ENCODE measurements at places on chromosomes 13 and 19.

DNA sequence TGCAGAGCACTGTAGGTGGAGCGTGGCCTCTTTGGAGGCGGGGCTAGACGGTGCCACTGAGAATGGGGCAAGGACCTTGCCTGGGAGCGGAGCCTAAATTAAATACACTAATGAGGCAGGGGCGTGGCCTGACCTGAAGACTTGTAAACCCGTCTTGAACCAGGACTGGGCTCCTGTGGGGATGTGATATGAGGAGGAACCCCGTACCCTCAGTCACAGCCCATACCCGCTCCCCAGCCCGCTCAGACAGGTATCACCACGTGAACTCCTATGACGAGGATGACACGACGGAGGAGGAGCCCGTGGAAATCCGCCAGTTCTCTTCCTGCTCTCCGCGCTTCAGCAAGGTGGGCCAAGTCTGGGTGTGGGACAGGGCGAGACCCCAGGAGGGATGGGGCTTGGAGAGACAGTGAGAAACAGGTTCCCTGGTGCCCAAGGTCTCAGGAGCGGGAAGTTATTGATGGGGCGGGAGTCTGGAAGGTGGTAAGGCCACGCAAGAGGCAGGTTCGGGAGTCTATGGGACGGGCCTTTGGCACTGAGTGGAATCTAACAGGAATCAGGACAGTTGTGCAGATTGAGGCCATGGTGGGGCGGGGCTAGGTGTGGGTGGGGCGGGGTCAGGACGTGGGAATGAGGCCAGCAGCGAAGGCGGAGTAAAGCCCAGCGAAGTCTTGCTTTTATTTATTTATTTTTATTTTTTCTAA lies 14.7 kb downstream of the DNASE2 start:
- no peak for DNase-seq

DNA sequence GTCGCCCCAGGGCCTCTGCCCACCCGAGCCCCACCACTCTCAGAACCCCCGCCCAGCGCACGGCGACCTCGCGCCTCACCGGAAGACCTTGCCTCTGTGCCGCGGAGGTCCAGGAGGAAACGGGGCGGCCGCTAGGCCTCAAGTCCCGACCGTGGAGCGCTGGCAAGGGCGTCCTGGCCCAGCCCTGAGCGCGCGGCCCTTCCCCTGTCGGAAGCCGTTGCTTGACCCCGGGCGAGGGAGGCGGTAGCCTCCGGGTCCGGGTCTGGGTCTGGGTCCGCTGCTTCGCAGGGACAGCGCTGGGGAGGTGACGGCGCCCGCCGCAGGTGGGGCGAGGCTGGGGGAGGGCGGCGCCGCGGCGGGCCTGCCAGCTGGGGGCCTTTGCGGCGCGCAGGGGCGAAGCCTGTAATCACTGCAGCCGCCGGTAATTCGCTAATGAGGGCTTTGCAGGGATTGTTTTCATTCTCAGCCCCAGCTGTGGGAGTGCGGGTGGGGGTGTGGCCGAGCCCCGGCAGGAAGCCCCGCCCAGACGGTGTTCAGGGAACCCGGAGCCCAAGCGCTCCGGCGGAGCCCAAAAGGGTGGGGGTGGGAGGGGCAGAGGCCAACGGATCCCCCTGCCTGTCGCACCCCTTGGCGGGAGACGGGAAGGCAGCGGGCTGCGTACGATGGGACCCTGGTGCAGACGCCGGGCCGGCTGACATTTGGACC lies 8.6 kb downstream of the C19orf25 start:
- no peak for DNase-seq

DNA sequence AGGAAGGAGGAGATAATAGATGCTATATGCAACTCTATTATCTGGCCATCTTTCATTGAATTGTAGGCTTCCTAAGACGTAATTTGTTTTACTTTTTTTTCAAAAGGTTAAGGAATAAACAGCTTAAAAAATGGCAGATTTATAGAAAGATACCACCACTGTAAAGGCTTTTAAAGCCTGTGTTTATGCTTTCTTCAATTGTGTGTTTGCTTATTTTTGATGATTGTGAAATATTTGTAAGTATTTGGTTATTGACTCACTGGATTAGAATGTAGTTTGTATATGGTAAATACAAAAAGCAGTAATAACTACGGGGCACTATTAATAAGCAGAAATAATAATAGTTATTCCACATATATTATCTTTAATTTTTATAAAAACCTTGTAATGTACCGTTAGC lies 437.9 kb downstream of the KLF5 start:
- no peak for DNase-seq

- DNase-seq: no peak
Measured at GRCh38 chr13:79547211-79548195, 66.5 kb downstream of the NDFIP2 start.

DNA sequence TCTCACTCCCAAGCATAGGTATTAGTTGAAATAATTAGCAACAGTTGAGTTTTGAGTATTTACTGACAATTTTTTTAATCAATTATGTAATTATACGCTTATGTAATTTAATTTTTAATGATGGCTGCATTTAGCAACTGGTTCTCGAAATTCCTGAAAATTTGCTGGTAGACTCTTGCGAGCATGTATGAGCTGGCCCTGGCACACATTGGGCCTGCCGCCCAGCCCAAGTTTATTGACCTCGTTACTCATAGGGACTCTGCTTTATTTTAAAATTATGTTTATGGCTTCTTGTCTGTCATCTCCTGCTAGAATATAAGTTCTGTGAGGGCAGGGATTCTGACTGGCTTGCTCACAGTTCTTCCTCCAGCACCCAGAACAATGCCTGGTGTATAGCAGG lies 6.7 kb downstream of the KLK14 start:
- DNase-seq: no peak

- no peak for DNase-seq
Measured at GRCh38 chr19:57002710-57003109, 117.1 kb upstream of the USP29 start.

DNA sequence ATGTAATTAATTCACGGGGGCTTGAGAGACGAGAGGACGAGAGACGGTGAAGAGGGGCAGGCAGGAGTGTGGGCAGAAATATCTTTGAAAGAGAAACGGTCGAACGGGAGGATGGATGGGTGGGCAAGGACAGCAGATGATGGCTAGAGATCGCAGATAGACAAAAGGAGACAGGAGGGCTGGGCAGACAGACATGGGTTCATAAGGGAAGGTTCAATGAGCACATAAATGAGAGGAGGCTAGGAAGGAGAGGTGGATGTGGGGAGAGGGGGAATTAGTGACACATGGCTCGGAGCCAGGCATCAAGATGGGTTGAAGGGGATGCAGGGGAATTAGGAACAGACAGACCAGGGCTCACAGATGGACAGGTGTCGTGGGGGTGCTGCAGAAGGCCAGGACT lies 1.1 kb downstream of the SYT3 start:
- DNase-seq: no peak

DNA sequence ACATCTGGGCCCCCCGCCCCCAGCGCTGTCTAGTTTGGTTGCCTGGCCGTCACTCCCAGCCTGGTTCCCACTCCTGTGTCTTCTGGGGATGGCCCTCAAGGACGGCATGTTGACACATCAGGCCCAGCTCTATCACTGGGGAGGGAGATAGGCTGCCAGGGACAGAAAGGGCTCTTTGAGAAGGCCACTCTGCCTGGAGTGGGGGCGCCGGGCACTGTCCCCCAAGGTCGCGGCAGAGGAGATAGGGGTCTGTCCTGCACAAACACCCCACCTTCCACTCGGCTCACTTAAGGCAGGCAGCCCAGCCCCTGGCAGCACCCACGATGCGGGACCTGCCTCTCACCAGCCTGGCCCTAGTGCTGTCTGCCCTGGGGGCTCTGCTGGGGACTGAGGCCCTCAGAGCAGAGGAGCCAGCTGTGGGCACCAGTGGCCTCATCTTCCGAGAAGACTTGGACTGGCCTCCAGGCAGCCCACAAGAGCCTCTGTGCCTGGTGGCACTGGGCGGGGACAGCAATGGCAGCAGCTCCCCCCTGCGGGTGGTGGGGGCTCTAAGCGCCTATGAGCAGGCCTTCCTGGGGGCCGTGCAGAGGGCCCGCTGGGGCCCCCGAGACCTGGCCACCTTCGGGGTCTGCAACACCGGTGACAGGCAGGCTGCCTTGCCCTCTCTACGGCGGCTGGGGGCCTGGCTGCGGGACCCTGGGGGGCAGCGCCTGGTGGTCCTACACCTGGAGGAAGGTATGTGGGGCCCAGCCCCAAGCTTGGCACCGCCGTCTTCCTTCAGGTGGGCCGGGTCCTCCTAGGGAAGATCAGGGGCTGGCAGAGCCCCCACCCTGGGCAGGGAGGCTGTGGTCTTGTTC lies at the start of gene AMH:
TSS of gene AMH (plus strand) at position 314 of the 857 bp plus-strand sequence. CDS start at position 324, 10 bp downstream.
- DNase-seq: no peak

DNA sequence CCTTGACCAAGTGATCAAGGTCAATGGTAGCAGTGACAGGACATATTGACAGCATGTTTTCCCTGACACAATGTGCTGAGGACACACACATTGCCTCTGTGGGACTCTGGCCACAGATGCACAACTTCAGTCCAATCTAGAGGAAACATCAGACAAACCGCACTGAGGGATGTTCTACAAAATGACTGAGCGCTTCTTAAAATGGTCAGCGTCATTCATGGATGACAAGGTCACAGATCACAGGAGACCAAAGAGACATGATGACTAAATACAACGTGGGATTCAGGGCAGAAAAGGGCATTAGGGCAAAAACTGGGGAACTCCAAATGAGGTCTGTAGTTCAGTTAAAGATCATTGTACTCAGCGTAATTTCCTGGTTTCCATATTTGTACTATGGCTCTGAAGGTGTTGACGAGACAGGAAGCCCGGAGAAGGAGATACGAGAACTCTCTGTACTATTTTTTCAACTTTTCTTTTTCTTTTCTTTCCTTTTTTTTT lies 20.6 kb downstream of the PBX4 start:
- DNase-seq: no peak

GRCh38 chr13:43284162-43284561 lies 260.8 kb downstream of the DNAJC15 start:
- DNase-seq: no peak

- no peak for DNase-seq
Measured at GRCh38 chr19:58261968-58262921, 16.5 kb upstream of the ZNF8 start.

DNA sequence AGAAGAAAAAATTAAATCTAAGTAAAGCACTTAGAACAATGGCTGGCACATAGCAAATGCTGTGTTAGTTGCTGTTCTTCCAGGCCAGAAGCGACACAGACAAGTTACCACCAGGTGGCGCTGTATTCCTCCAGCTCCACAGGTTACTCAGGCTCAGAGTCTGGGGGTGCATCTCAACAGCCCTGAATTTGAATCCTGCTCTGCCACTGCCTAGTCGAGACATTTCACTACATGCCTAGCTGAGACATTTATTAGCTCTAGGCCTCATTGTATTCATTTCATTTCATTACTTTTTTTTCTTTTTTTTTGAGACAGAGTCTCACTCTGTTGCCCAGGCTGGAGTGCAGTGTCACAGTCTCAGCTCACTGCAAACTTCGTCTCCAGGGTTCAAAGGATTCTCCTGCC lies 16.4 kb upstream of the CYP2B6 start:
- DNase-seq: peak; percentile 70

DNA sequence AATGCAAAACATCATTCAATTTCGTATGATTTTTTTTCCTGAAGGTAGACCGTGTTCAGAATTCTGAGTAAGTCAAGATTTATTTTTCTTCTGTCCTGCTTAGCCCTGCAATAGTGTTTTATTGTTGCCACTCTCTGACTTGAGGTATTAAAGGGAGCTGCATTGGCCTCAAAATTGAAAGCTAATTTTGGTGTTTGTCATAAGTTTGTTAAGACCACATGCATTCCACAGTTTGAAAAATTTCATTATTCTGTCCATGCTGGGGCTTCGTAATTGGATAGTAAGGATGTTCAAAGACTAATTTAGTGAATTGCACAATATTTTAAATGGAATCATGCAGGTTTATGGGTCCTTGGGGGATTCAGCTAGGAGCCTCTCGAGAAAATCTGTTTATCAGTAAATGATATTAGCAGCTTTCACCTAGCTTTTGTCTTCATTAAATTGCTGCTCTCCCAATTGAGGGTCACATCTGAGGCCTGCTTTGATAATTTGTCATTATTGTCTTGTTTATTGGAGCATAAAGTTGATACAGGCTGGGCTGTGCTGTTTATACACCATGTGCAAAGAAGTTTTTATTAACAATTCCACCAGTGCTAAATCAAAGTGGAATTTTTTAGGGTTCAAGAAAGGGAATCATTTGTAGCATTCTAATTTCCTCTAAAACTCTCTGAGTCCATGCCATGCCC lies 339.8 kb upstream of the OBI1 start:
- no peak for DNase-seq

GRCh38 chr19:12880551-12881171 lies 588 bp downstream of the DNASE2 start:
- DNase-seq: peak; percentile 57

DNA sequence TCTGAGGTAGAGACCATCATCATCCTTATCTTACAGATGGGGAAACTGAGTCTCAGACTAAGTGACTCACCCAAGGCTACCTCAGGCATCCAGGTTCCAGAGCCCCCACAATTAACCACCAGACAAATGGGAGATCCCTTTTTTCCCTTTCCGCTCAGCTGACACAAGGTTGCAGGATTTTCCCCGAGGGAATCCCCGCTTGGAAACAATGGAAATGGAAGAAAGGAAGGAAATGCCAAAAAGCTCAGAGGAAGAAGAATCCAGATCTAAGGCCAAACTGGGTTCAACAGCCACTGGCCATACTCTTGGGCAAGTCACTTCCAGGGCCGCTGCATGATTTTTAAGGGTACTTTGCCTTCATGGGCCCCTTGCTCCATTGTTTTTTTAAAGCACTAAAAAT lies 1.6 kb downstream of the ZNF71 start:
- no peak for DNase-seq

- no peak for DNase-seq
Measured at GRCh38 chr13:97306645-97307044, 84.5 kb downstream of the MBNL2 start.

- DNase-seq: no peak
Measured at GRCh38 chr19:16166417-16166816, 6.9 kb downstream of the CIB3 start.

DNA sequence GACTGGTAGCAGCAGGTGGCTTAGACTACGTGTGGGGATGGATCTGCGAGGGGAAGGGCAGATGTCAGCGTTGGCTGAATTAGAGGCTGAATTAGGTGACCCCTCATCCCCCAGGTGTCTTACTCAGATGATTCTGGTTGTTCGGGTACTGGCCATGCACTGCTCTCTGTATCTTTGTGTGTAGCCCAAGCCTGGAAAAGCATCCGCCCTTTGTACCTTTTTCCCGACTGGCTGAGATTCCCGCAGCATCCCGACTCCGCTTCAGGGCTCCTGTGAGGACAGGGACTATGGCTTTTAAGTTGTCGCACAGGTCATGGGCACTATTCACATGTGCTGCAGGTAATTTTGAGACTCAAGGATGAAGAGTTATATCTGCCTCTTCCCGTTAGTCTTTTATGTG lies 7.2 kb downstream of the TFDP1 start:
- no peak for DNase-seq

- DNase-seq: no peak
Measured at GRCh38 chr13:21616880-21617279, 12.9 kb upstream of the MICU2 start.

- no peak for DNase-seq
Measured at GRCh38 chr19:54345938-54346386, 7.0 kb upstream of the LILRA4 start.

DNA sequence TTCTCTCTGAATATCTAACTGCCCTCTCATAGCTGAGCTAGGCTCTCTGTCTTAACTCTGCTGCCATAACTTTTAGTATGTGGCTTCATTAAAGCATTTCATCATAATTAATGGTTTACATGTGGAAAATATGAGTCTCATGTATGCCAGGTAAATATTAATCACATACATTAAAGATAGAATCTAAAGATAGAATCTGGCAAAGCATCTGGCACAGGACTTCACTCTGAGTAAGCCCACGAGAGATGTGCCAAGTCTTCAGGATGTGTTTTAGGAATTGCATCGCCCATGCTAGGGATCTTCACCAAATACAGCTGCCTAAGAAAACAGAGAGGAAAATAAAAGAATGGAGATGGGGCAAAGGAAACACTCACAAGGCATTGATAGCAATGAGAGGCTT lies 285.8 kb downstream of the DIAPH3 start:
- no peak for DNase-seq

Data from Right ventricle myocardium superior (tissue), 1 donor.